NCI-H526 (cell line): ENCODE measurements at places on chromosomes 6 and 20.

DNA sequence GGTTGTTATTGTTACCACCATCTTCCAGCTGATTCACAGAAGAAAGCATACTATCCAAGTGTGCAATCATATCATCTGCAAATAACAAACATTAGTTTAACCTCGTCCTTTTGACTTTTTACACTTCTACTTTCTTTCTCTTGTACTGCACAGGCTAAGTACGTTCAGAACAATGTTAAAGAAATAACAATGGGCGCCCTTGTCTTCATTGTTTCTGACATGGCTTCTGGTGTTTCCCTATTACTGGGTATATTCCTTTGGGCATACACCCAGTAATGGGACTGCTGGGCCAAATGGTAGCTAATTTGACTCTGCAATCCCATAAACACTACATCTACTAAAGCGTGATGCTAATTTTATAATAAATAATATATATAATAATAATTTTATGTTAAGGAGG, 146.7 kb downstream of the GJA10 start:
- no peak for DNase-seq

- peak; percentile 89 for DNase-seq
Observed at GRCh38 chr6:150395388-150396009, 26.7 kb downstream of the IYD start.

DNA sequence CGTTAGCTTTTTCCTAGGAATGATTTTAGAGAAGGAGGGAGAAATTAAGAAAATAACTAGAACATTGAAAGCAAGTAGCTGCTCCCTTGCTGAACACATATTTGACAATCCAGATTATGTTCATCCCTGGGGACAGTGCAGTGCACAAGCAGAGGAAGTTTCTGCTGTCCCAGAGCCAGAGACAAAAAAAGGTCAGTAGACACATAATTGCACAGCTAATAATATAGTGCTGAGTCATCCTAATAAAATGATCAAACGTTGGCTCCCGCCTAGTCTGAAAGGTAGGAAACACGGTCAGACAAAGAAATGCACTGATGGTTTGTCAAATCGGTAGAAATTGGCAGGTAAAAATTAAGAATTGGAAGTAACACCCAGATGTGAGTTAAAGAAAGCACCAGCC, 21.7 kb upstream of the SSTR4 start:
- DNase-seq = no peak

GRCh38 chr6:11601776-11602605, 64.4 kb downstream of the TMEM170B start:
- no peak for DNase-seq
